ENCODE measurements at places on chromosomes 4 and X.

DNA sequence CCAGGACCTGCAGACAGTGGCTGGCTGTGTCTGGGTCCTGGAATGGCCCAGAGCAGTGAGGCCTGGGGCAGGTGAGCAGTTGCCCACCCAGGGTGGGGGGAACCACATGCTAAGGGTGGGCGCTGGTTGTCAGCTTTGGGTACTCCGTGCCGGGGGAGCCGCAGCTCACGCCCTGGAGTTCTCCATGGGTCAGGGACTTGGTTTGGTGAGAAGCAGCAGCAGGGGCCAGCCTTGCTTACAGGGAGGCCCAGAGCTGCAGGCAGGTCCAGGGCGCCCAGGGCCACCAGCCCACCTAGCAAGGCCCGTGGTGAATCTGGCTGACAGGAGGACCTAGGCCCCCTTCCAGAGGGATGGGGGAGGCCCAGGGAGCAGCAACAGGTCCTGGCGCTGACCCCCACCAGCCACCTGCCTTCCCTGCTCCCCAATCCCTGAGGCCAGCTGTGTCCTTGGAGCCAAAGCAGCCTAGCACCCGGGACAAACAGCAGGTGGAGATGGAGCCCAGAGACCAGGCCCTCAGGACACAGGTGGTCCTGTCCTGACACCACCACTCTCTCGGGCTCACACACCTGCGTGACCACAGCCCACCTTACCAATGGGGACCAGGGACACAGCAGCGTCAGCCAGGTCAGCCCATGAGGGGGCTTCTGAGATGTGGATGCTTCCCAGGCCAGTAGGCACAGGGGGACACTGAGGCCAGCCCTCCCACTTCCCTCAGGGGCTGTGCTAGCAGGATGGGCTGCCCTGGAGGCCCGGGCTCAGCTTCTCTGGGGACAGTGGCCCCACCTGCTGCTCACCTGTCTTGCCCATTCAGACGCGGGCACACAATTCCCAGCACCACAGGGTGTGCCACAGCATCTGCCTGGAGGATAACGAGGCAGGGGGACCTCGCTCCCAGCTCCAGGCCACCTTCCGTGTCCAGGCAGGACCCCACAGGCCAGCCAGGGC, 3.5 kb downstream of the MXD4 start:
- no peak for DNase-seq

- DNase-seq: peak; percentile 31
Measured at GRCh38 chr4:71268166-71268565, 70.7 kb upstream of the SLC4A4 start.

DNA sequence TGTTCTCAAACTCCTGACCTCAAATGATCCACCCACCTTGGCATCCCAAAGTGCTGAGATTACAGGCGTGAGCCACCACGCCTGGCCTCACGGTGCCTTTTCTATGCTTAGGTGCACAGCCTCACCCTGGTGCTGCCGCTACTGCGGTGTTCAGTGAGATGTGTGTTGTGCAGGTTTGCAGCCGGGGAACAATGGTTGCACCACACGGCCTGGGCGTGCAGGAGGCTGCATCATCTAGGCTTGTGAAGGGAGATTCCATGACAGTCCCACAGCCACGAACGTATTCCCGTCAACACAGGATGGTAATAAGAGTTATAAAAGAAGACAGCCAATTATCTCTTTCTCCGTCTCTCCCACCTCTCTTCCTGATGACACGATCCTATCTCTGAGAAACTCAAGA, 22.0 kb downstream of the CPLX1 start:
- no peak for DNase-seq

DNA sequence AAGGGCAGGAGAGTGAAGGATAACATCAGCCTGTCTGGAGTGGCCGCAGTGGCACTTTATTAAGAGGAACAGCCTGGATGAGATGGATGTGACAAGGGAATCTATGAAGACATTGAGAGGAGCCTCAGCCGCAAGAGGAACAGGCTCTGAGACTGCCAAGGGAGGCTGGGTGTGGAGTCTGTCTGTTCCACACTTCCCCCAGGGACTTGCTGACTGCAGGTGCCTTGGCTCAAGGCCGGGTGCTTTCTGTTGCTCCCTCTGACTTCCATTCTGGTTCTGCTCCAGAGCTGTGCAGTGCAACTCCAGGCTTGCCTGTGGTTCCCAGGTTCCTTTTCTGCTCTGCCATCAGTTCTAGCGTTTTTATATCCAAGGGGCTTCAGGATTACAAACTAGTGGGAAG, 54.6 kb downstream of the FRMPD3 start:
- DNase-seq: no peak

DNA sequence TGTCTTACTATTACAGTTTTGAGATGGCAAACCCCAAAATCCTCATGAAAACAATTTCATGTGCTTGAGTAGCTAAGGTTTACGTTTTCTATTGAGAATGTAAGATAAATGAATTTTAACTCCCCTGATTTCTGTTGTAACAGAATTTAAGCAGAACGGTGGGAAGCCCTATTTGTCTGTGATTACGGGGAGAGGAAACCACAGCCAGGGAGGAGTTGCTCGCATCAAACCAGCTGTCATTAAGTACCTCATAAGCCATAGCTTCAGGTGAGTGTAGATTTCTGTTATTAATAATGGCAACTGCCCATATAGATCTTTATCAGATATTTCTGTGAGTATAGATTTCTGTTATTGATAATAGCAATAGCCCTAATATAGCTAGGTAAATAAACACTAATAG, 44.2 kb upstream of the RHOH start:
- DNase-seq: no peak

DNA sequence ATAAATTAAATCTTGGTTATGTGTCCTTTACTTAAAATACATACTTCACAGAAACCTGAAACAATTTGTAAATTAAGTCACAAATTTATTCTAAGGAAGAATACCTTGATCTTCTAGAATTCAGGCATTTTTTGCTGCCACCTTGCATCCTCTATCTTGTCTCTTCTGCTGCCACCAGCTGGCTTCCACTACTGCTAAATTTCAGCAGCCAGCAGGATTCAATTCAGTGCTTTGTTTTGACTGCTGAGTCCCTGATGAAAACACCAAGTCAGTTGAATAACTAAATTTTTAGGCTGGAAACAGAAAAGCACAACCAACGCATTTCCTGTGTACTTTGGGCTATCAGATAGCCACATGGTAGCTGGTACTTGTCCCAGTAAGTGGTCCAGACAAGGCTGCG, 2.4 kb upstream of the MBTPS2 start:
- no peak for DNase-seq

DNA sequence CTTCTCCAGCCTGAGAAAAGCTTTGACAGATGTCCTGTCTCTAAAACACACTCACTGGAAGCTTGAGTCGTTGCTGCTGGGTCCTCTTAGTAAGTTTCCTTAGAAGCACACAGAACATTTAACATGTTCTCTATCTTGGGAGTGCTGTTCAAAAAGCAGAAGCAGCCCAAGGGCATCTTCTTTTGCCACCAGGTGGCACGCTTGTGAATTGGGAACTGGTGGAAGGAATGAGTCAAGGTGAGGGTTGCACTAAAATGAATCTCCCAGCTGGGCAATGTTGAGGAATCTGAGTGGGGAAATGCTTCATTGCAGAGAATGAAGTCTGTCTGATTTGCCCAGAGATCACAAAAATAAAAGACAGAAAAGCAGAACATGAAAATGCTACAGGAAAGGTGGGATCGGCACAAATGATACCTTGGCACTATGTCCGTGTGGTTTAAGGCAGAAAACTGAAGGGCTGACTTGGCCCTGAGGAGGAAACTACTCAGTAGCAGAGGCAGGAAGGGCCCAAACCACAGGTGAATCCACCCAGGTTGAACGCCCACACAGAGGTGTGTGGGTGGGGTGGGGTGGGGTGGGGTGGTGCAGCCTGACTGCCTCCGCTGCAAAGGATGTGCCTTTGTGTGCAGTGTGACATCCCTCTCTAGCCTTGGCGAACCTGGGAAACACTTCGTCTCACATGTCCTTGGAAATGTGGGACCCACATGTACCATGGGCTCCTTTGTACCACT, 26.0 kb downstream of the KIT start:
- peak; percentile 18 for DNase-seq

- no peak for DNase-seq
Measured at GRCh38 chrX:29237972-29238371, 650.7 kb downstream of the IL1RAPL1 start.

DNA sequence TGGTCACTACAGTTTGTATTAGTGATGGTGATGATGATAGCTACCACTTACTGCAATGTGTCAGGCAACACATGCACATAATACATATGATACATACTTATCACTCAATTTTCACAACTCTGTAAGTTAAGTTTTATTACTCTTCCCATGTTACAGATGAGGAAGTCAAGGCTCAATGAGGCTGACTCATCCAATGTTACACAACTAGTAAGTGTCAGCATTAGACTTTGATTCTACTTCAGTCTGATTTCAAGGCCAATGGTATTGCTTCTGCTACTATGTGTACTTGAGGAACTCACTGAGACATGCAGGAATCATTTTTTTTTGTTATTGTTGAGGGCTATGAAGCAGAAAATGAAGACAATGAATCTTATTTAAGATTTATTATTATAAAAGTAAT, 96.4 kb upstream of the TRPC5OS start:
- DNase-seq: peak; percentile 8

DNA sequence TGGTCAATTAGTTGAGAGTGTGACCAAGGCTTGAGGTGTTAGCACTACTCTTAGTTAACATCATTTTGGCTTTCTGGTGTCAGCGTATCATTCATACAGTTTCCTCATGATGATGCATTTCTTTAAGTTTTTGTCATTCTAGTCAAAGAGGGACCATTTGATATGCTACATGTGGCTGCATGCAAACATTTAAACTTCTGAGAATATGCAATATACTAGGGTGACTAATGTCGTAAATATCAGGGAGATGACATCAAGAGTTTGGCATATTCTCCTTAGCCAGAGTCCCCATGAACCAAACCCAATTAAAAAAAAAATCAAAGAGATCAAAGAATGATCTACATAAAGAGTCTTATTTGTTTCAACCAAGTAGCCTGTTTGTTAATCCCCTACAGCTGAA, 537.4 kb upstream of the PCDH7 start:
- DNase-seq: no peak

DNA sequence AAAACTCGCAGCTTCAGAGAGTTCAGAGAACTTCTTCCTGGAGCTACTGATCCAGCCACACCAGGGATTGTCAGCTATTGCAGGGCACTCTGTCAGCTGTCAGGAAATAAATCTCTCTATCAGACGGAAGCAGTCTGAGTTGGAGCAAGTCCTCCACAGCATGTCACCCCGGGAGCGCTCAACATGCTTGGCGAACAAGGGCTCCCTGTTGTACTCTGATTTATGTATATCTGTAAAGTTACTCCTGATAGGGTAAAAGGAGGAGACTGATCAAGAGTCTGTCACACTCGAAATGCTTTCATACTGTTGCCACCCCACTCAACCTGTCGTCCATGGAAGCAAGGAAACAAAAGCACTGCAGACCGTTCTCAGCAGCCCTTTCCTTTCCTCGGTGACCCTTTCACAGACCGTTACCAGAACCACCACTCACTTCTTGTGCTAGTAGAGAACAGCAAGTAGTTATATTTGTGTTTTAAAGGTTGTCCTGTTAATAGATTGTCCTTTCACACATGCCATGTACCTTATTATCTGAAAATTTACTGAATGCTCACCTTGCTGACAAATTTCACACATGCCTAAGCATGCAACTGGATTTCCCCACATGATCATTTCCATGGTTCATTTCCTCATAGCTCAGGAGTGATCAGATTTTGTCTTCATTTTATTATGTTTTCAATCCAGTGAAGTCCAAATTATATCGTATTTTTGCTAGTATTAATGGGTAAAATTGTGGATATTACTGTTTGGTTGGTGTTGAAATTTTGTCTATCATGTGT, 2108.9 kb upstream of the TENM3 start:
- DNase-seq: no peak

DNA sequence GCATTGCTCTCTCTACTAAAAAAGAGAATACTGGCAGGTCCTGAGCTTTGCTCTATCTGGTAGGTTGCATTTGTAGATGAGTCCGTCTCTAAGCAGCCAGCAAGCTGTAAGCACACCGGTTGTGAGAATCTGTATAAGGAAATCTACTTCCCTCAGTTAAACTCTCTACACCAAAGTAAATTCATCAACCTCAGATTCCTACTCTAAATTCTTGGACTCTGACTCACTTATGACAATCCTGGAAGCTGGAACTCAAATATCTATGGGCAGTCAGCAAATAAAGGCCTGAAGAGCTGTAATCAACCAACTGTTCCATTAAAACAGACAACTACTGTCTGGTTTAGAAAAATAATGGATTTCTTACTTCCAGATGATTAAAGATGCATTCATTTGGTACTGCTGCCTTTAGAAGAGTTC, 37.9 kb downstream of the FAT1 start:
- DNase-seq: peak; percentile 83

GRCh38 chr4:30722359-30723200, 2.4 kb downstream of the PCDH7 start:
- DNase-seq: no peak

All from fibroblast of mammary gland (primary cell).